ENCODE measurements at places on chromosomes 16 and 17.

- DNase-seq: no peak
Observed at GRCh38 chr17:65290056-65290455, 152.9 kb downstream of the RGS9 start.

DNA sequence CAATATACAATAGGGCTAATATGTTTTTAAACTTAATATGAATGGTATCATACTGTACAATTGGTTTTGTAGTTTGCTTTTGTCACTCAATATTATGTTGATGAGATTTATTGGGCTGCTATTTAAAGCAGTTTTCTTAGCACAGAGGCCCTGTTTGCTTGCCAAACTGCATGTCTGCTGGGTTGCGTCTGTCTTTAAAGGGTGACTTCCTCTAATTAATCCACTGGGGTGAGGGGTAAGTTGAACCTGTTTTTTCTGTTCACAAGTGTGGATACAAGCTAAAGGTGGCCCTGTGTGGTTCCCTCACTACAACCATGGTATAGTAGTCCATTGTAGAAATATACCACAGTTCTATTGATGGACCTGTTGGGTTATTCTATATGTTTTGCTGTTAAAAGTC is 19.7 kb downstream of the TTC19 start:
- DNase-seq: no peak

DNA sequence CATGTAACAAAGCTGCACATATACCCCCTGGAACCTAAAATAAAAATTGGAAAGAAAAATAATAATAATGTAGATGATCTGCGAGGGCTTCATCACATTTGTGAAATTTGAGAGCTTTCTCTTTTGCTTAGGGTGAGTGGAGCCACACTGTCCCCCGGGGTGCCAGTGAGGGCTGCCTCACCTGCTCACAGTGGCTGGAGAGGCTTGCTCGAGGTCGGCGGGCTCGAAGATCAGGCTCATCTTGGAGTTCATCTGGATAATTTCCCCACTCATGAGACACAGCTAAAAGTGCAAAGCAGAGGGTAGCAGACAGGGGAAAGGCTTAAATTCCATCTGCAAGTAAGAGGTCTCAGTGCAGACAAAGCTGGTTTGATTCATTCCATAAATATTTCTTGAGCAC is 123.8 kb downstream of the DNAH3 start:
- DNase-seq: no peak

GRCh38 chr16:89860747-89861304 is 12.6 kb upstream of the TCF25 start:
- peak; percentile 80 for DNase-seq

- DNase-seq: no peak
Observed at GRCh38 chr17:73508057-73508930, 136.0 kb downstream of the SDK2 start.

Data from stimulated activated naive CD8-positive, alpha-beta T cell treated with anti-CD3 and anti-CD28 coated beads, Interleukin-15, amount 100 ng/mL, for 72 hours (primary cell).